Fibroblast of skin of left biceps (primary cell): ENCODE measurements at places on chromosomes 5 and 9.

- no peak for DNase-seq
Measured at GRCh38 chr9:108911820-108912219, 22.1 kb downstream of the ELP1 start.

DNA sequence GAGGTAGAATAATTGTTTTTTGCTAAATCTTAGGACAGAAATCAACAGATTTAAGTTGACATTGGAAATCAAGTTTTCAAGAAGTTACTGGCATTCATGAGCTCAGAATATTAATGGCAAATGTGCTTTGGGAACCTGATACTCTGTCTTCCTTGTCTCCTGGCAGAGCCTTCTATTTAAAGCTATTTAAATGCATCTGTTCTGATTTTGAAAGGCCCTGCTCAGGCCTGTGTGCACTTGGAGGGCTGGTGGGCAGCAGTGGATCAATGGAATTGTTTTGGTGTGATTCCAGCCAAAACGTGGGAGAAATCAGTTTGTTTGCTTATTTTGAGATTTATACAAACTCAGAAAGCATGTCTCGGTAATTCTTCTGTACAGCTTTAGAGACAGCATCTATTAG is 38.5 kb downstream of the FBXL7 start:
- DNase-seq = no peak

- no peak for DNase-seq
Measured at GRCh38 chr9:124450241-124450924, at the start of gene ADGRD2. Gene ADGRD2, plus strand, starts transcription at chr9:124450451. Its CDS starts 1,216 bp downstream, at chr9:124451667.

- DNase-seq = no peak
Measured at GRCh38 chr9:123718188-123718587, 211.7 kb downstream of the DENND1A start.

GRCh38 chr9:74458832-74459231 is 38.3 kb upstream of the RORB start:
- no peak for DNase-seq

DNA sequence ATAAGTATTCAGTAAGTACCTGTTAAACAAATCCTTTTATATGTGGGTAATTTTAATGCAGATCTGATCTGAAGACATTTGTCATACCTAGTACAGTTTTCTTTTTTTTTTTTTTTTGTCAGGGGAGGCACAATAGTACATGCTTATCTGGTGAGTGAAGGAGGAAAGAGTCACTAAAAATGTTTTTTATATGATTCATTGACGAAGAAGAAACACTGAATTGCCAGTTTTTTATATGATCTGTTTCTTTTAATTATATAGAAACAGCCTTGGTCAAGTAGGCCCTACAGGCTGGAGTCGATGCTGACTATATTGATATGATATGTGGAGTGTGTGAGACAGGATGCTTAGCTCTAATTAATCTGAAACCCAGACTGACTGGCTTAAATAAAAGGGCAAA is 315.2 kb downstream of the PSAT1 start:
- DNase-seq = no peak

- no peak for DNase-seq
Measured at GRCh38 chr5:162209005-162209605, 141.5 kb downstream of the GABRG2 start.

GRCh38 chr5:34866989-34867471 is 28.1 kb downstream of the TTC23L start:
- DNase-seq = no peak
